ENCODE measurements at places on chromosomes 7 and 10.

GRCh38 chr7:90605055-90605454 lies 8.9 kb downstream of the CDK14 start:
- DNase-seq, result no peak

- peak; percentile 20 for DNase-seq
Observed at GRCh38 chr7:38448054-38448453, 174.6 kb upstream of the TARP start.

DNA sequence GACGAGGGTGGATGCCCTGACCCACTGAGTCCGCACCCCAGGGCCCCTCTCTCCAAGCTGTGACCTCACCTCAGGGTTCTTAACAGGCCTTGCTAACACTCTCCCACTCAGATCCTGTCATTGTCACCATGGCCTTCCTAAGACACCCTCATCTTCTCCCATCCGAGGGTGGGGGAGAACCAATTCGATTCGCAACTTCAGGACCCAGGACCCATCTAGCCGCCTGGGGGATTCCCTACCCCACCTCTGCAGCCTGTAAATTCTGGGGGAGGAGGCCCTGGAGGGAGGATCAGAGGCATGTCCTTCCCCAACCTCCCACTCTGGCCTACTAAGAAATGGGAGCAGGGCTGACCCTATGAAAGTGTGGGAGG lies 17.4 kb downstream of the TRIM8 start:
- DNase-seq, result no peak

DNA sequence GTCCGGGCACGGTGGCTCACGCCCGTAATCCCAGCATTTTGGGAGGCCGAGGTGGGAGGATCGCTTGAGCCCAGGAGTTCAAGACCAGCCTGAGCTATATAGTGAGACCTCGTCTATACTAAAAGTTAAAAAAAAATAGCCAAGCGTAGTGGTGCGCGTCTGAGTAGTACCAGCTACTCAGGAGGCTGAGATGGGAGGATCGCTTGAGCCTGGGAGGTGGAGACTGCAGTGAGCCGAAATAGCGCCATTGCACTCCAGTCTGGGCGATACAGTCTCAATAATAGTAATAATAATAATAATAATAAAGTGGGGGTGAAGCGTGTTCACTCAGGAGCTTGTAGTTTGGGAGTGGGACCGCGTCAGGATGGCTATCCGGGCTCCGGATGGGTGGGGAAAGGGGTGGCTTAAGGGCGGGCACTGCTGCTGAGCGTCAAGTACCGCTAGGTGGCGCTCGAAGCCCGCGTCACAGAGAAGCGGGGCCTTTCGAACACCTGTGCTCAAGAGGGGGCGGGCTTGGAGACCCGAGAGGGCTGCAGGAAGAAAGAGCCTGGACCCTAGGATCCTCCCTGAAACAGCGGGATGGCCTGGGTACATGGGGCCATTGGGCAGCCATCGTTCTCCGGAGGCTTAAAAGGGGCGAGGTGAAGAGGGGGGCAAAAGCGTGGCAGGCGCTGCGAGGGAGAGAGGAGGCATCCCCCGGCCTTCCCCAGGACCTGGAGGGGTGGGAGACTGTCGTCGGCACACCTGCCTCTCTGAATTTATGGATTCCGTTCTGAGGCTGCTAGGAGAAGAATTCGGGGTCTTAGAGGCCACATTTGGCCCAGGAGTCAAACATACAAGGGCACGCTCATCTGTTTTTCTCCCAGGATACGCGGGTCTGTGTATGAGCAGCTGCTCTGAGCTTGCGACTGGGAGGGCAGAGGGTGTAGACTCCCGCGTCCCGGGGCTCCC lies 14.5 kb downstream of the LBX1 start:
- peak; percentile 48 for DNase-seq

- no peak for DNase-seq
Observed at GRCh38 chr7:39240864-39241263, 263.2 kb downstream of the POU6F2 start.

Measured in EH (cell line).